Bronchial smooth muscle cell (primary cell): ENCODE measurements at places on chromosomes 3 and 15. TPM values are rescaled to one million over a fixed set of nuclear protein-coding genes. Genes with fewer than 3 reads are reported as not detected.

CHRM5 gene
- under 0.01 TPM in 1 of 2 replicates, not detected in the other for total RNA-seq

BCL2A1 gene
- 1.6 and 8.8 TPM in 2 replicates for total RNA-seq

FBXO40 gene
- total RNA-seq: not detected in 2 replicates

ATP13A4 gene
- 0.86 and 1.3 TPM in 2 replicates for total RNA-seq

PLAAT1 gene
- not detected in 2 replicates for total RNA-seq

KBTBD8 gene
- total RNA-seq: 0.77 and 1.4 TPM in 2 replicates

SAMD7 gene
- total RNA-seq: not detected in 2 replicates

SLC22A14 gene
- total RNA-seq: under 0.01 and 0.17 TPM in 2 replicates

PEX11A gene
- 8.5 and 10.8 TPM in 2 replicates for total RNA-seq

SCAANT1 gene
- not detected in 2 replicates for total RNA-seq

P4HTM gene
- 35.0 TPM in 2 replicates for total RNA-seq

CDHR4 gene
- 0.16 and 0.43 TPM in 2 replicates for total RNA-seq
